ENCODE measurements at places on chromosomes 13 and 19.

DNA sequence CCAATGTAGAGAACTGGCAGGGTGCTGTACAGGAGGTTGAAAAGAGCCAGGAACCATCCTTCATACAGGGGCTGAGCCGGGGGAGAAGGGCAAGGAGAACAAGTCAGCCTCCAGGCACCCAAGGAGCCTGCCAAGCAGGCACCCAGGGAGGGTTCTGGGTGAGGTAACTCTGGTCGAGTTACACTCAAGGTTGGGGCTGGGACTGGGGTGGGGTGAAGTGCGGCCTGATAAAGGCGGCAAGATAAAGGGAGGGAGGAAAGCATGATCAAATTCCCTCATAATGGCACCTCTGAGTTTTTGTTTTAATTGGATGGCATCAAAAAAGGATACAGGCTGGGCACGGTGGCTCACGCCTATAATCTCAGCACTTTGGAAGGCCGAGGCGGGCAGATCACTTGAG, 25.0 kb downstream of the ATP8B3 start:
- no peak for DNase-seq

- peak; percentile 23 for DNase-seq
Observed at GRCh38 chr13:98839856-98840769, 87.6 kb upstream of the SLC15A1 start.

DNA sequence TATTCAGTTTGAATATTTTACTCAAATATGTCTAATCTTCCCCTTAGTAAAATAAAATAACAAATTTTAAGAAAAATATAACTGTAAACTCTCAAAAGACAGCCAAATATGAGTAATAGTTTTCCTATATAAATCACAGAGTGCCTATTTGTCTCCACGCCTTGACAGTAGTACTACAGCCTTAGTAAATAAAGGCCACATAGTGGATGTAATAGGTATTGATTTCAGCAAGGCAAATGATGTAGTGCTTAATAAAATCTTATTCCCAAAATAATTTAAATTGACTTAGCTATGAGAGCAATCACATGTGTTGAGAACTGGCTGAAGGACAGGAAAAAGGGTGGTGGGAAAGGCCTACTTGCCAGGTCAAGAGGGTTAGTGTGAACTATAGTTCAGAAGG, 747.2 kb downstream of the OLFM4 start:
- DNase-seq = no peak

GRCh38 chr19:49224879-49225278, 67.3 kb downstream of the TRPM4 start:
- DNase-seq = no peak

DNA sequence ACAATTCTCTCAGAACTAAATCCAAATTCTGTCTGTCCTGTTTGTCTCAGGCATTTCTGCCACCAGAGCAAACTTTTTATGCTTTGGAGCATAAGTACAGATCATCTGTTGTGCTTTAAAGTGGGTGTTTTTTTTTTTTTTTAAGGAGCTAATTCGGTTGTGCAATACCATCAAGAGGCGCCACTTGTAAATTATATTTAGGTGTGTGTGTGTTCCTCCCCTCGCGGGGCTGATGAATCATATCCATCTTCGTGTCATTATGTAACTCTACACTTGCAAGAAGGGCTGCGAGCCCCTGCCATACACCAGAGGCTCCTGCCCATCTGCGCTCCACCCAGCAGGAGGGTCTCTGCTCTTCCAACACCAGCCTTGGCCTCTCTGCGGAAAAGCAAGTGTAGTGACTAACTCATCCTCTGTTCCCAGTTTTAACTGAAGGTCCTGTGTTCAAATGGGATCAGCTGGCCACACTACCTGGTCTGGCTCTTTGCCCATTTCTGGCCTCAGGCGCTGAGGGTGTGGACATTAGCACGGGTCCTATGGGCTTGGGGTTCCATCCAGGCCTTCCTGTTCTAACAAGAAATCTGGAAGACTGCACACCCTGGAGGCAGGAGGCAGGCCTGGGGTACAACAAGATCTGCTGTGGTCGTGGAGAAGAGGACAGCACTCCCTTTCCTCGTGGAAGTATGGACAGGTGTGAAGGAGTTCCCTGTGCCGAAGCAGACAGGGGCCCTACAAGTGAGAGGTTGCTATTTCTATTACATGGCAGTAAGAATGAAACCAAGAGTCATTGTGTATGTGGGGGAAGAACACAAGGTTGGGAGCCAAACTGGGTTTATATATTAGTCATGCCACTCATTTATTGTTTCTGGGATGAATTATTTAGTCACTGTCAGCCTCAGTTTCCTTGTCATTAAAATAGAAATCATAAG, 96.1 kb upstream of the MBNL2 start:
- DNase-seq = no peak

GRCh38 chr13:73190477-73190876, 131.7 kb downstream of the KLF5 start:
- no peak for DNase-seq

DNA sequence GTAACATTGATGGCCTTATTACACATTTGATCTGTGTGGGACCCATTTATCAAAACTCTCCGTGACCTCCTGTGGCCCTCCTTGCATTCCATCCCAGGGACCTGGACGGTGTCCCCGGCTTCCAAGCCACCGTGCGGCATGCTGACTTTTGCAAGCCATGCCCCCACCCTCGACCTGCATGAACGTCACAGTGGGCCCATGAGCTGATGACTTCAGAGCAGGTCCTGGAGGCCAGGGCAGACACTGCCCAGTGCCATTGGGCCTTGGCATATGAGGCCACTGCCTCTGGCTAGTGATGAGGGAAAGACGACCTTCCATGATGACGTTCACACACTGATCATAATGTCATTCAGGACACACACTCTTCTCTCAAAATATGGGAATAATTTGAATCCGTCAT, 62.8 kb downstream of the RAB20 start:
- no peak for DNase-seq

- no peak for DNase-seq
Observed at GRCh38 chr19:41637484-41637883, 10.6 kb upstream of the CEACAM4 start.

- no peak for DNase-seq
Observed at GRCh38 chr13:91134803-91135184, 212.7 kb upstream of the MIR17HG start.

DNA sequence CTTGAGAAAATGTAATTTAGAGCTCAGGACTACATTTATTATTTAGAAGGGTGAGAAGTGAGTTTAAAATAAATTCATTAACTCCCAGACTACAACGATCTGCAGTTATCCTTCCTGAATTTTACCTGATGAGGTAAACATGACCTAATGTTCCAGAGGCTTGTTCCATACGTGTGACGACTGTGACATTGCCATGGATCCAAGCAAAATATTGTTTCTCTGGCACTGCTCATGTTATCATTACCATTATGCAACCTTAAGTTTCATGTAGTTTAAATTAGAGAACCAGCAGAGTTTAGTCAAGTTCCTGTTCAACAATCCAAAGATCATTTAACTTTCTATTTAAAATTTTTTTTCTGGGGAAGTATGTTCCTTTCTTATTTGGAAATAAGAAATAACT, 279.6 kb downstream of the KLF5 start:
- no peak for DNase-seq

DNA sequence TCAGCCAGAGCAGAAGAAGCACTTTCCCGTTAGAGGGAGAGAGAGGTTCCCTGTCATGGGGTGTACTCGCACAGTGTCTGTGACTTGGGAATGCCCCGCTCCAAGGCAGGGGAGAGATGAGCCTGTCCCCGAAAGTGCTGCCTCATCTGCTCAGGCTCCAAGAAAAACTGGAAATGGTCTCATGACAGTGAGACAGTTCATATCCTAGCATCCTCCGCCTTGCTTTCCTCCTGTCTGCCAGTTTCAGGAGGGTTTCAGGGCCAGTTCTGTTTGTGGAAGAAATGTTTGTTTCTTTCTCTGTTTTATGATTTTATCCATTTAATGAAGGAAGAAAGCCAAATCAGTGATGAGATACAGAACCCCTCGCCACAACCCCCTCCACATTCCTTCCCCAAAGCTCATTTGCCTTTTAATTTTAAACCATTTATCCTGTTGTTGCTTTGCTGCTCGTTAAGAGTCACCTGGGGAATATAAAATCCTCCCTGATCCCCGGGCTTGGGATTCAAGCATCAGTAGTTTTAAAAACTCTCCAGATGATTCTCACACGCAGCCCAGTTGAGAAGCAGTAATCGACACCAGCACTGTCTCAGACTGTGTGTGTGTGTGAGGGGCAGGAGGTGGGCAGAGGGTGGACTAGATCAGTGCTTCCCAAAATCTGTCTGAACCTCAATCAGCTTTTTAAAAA, 144.6 kb upstream of the UBL3 start:
- no peak for DNase-seq

- DNase-seq = no peak
Observed at GRCh38 chr13:25170554-25171111, 1.5 kb downstream of the AMER2 start.

DNA sequence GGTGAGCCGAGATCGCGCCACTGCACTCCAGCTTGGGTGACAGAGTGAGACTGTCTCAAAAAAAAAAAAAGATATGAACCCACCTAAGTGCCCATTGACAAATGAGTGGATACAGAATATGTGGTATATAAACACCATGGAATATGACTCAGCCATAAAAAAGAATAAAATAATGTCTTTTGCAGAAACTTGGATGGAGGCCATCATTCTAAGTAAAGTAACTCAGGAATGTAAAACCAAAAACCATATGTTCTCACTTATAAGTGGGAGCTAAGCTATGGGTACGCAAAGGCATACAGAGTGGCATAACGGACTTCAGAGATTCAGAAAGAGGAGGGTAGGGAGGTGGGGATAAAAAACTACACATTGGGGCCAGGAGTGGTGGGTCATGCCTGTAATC, 29.5 kb downstream of the PLA2G4C start:
- DNase-seq = no peak

GRCh38 chr19:29193155-29193554, 19.8 kb downstream of the UQCRFS1 start:
- no peak for DNase-seq

All from activated T-cell treated with anti-CD3 and anti-CD28 coated beads for 48 hours (primary cell).